Heart left ventricle (tissue), 16 donors: ENCODE measurements at places on chromosomes 2 and 18. TPM values are rescaled to one million over a fixed set of nuclear protein-coding genes. Genes with fewer than 3 reads are reported as not detected.

PCBP1 gene
- total RNA-seq = 199 TPM

PTPRN gene
- total RNA-seq = 0.19 TPM

RBKS gene
- 2.0 TPM for total RNA-seq

COPS9 gene
- 166 TPM for total RNA-seq

PRSS56 gene
- total RNA-seq = not detected

NT5DC4 gene
- total RNA-seq = not detected

UGT1A10 gene
- total RNA-seq = not detected

CCDC141 gene
- 258 TPM for total RNA-seq

SLC5A7 gene
- 0.10 TPM for total RNA-seq

UGT1A6 gene
- total RNA-seq = not detected

SKA1 gene
- not detected for total RNA-seq

MYO5B gene
- 4.5 TPM for total RNA-seq

MAP3K19 gene
- total RNA-seq = not detected

NPPC gene
- 2.7 TPM for total RNA-seq

GCG gene
- total RNA-seq = not detected

MRPS5 gene
- 71.2 TPM for total RNA-seq

DNAJC5G gene
- total RNA-seq = 1.6 TPM

AFG3L2 gene
- total RNA-seq = 120 TPM

MAP4K3 gene
- total RNA-seq = 36.6 TPM

EPB41L3 gene
- 9.1 TPM for total RNA-seq

SUPT7L gene
- 29.5 TPM for total RNA-seq

PDE1A gene
- 12.9 TPM for total RNA-seq

ZNF385B gene
- 4.9 TPM for total RNA-seq

ATP6V1C2 gene
- total RNA-seq = not detected

TNFAIP6 gene
- 2.6 TPM for total RNA-seq

CSRNP3 gene
- 7.8 TPM for total RNA-seq

CPS1 gene
- 3.1 TPM for total RNA-seq

ZAP70 gene
- 0.16 TPM for total RNA-seq

NT5C1B gene
- total RNA-seq = not detected

MLPH gene
- 30.7 TPM for total RNA-seq

TMEM247 gene
- not detected for total RNA-seq

PARD6G gene
- total RNA-seq = 3.6 TPM

SCN7A gene
- 14.9 TPM for total RNA-seq

STARD6 gene
- not detected for total RNA-seq

C2orf80 gene
- total RNA-seq = not detected
